ENCODE measurements at places on chromosomes 11 and 22.

DNA sequence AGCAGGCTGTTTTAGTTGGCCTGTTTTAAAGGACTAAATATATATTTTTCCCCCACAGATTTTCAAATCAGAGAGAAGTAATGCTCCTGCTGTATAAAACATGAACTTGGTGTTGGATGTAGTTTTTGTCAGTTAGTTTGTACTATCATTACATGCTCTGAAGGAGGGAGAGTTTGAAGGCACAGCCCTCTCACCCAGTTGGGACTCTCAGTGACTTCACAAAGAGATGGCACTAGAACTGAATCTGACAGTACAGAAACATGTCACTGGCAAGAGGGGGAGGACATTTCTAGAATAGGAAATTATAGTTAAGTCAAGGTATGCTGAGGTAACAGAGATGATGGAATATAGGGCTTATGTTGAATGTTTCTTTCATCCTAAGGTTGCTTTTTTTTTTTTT lies 21.0 kb upstream of the C1QTNF4 start:
- no peak for DNase-seq

DNA sequence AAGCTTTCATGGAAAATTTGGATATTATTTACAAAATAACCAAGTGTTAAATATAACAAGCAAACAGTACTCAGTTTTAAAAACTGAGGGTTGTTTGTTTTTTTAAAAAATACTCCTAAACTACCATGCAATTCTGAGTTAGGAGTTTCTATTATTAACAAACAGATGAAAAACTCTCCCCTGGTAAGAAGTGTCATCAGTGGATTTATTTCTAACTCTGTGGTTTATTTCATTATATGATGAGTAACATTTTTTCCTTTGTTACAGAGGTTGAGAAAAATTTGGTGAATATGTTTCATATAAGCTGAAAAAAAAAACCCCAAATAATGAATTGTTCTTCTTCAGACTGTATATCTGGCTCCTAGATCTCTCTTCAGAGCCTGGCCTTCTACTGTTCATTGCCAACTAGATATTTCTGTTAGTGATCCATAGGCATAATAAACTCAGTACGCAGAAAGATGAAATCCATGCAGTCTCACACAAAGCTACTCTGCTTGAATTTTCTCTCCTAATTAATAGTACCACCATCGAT lies 29.4 kb upstream of the PDE3B start:
- no peak for DNase-seq

DNA sequence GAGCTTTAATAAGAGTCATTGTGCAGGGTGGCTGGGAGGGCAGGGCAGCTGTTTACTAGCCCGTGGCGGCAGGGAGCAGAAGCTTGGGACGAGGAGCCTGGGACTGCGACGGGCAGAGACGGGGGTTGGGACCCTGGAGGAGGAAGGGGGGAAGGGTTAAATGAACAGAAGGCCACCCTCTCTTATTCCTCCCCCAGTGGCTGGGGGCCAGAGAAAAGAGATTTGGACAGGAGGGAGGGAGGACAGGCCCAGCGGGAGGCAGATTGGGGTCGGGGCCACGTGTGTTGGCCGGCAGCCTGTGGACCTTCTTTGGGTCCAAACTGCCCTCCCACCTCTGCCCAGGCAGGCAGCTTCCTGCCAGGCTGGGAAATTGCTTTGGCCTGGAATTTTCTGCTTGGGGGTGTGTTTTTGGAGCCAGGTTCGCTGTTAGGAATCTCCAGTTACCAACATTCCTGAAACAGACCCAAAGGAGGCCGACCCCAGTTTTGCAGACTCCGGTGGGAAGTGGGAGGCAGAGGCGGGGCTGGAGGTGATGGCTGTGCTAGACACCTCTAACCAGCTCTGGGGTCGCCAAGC lies 50.2 kb downstream of the APOL3 start:
- no peak for DNase-seq

DNA sequence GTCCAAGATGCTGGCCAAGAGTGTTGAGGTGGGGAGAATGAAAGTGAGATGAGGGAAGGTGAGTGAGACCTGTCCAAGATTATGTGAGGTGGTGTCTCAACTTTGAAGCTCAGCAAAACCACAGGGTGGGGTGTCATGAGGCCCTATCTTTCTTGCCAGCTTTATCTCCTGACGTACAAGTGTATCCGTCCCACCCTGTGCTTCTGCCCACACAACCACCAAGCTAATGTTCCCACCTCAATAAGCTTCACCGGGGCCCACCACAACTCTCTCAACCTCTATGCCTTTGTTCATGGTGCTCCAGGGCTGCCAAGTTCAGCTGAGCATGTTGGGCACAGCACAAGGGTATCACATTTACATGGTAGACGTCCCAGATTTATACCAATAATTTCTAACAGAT lies 7.1 kb upstream of the TPST2 start:
- no peak for DNase-seq

DNA sequence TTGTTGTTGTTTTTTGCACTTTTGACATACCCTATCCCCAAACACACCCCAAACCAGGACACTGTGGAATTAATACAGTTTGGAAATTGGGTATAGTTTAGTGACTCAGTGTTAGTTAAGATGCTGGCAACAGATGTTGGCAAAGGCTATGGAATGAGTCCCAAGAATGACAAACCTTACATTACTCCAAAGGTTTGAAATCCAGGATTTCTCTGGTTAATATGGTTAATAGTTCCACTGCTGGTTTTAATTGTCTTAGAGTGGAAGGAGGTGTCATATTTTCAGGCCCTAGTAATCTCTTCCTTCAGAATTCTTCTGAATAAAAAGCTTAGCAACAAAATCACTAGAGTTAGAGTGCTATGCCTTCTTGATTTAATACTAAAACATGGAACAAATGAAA lies 775 bp downstream of the LPXN start:
- DNase-seq: no peak

DNA sequence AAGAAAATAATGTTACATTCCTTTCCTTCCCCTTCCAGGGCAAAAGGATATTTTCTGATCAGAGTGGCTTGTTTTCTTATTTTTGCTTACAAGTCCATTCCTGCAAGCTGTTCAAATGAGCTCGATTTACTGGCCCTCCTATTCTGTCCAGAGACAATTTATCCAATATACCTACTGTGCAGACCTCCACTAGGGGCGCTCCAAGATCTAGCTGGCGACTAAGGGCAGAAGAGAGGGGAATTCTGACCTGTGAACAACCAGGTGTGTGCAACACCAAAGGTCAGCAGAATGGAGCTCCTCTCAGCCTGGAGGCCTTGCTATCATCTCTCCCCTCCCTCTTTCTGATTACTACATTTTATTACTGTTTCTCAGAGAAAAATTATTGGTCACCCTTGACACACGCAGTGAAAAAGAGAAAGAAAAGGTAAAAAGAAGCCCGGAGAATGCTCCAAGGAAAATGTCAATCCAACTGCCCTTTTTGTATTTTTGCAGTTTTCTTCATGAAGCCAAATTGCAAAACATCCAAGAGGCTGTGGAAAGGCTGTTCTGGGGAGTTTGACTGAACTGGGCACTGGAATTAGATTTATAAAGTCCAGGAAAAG lies 3.2 kb downstream of the SEZ6L start:
- no peak for DNase-seq
